ENCODE measurements at places on chromosomes 16 and 17.
A peak's percentile ranks its signal among the peaks of the same experiment; 100 is the strongest.

- DNase-seq: no peak
Observed at GRCh38 chr17:74777901-74778515, 1.9 kb upstream of the NAT9 start.

GRCh38 chr16:68093816-68094613 is 8.8 kb downstream of the NFATC3 start:
- DNase-seq: peak; percentile 31

GRCh38 chr17:17093764-17094163 is 51.5 kb downstream of the MPRIP start:
- DNase-seq: no peak

DNA sequence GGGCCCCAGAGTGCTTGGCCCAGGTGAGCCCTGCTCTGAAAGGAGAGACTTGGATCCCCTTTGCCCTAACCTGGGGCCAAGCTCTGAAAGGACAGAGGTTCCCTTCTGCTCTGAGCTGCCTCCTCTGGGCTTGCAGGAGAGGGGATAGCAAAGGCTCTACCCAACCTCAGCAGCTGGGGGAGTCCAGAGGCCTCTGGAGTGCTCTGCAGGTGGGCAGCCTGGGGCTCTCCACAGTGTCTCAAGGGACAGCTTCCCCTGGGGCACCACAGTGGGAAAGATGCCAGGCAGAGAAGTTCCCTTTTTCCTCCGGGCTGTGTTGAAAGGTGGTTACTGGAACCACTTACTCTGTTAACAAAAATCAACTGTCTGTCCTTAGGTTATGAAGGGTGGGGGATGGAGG is 48.2 kb upstream of the MGAT5B start:
- DNase-seq: no peak

DNA sequence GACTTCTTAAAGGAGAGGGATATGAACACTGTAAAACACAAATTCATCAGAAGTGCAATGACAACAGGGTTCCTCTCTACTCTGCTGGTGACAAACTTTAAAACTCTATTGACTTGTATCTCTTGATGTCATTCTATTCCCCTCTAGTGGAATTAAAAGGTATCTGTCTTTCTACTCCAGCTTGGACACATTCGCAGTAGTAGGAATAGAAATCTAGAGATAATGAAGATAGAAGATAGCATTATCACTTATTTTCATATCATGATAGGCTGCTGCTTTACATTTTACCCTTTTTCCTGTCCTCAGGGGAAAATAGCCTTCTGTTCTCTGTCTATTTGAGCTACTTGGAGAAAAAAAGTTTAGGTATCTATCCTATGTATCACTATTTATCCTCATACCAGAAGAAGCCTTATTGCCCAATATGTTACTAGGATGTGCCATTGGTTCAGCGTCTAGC is 209.6 kb upstream of the CACNG5 start:
- peak; percentile 45 for DNase-seq

DNA sequence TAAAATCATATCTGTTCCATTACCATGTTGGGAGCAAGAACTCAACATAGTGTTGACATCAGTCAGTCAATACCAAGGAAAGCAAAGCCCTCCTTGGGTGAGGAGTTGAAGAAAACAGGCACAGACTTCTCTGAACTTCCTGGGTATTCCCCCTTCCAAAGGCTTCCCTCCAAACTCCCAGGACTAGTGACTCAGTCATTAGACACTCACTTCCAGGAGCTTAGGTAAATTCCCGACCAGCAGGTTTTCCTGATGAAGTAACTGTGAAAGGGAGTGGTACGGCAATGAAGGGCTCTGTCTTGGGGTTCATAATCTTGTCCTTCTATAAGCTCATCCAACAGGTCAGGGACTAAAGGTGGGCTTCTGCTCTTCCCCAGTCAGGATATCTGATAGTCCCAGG is 293.8 kb upstream of the AXIN2 start:
- peak; percentile 6 for DNase-seq

- no peak for DNase-seq
Observed at GRCh38 chr17:75277664-75278071, 6.6 kb upstream of the MIF4GD start.

- no peak for DNase-seq
Observed at GRCh38 chr16:53309457-53309856, 124.8 kb upstream of the RBL2 start.

DNA sequence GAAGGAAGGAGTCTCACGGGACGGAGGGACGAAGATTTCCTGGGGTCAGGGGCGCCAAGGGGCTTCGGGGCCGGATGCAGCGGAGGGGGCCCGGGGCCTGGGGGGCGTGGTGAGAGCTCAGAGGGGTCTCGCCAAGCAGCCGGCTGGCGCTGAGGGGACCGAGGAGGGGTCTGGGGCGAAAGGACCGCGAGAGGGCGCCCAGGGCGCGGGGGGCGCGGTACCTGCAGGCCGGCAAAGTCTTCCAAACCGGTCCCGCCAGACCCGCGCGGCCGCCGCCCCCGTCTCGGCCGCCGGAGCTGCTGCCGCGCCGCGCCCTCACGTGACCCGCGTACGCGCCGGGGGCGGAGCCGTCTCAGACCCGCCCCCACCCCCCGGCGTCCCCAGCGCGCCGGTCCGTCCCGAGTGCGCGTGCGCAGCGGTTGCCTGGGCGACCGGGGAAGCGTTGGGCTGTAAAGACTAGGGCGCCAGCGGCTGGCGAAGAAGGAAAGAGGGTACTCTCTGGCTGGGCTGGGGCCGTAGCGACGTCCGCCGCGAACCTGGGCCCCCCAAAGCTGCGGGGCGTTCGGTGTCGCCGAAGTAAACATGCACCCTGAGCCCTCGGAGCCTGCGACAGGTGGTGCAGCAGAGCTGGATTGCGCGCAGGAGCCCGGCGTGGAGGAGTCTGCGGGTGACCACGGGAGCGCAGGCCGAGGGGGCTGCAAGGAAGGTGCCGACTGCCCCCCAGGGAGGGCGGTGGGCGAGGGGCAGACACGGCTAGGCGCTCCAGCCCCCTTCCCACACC is at the start of the genes DNAAF1 and HSDL1:
Gene DNAAF1 (plus strand): TSS at position 450 of the 781 bp plus-strand sequence. CDS start 133 bp downstream, at position 583.
Gene HSDL1 (minus strand): TSS at position 319 of the 781 bp plus-strand sequence. CDS start 13,856 bp downstream, outside the sequence.
- DNase-seq: peak; percentile 88
